ENCODE measurements at places on chromosomes 4 and X.
A peak's percentile ranks its signal among the peaks of the same experiment; 100 is the strongest.

GRCh38 chr4:170008371-170008770 lies 17.8 kb downstream of the MFAP3L start:
- DNase-seq, result no peak

- DNase-seq, result peak; percentile 76
Observed at GRCh38 chr4:38132107-38132673, 172.0 kb downstream of the PTTG2 start.

GRCh38 chr4:142817442-142817841 lies 28.7 kb downstream of the INPP4B start:
- DNase-seq, result no peak

DNA sequence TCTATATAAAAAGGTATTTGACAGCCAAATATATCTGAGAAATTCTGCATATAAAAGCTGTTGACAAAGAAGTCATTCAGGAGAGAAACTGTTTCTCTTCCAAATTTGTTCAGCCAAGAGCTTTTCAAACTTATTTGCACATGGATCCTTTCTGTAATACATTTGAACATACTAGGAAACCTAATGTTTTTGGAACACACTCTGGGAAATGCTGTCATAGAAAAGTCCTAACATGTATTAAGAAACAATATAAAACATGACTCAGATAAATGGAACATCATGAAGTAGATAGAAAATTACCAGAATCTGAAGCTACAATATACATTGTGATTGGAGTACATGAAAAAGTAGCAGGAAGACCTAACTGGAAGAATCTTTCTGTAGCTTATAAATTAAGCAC lies 781.5 kb upstream of the EPHA5 start:
- no peak for DNase-seq

DNA sequence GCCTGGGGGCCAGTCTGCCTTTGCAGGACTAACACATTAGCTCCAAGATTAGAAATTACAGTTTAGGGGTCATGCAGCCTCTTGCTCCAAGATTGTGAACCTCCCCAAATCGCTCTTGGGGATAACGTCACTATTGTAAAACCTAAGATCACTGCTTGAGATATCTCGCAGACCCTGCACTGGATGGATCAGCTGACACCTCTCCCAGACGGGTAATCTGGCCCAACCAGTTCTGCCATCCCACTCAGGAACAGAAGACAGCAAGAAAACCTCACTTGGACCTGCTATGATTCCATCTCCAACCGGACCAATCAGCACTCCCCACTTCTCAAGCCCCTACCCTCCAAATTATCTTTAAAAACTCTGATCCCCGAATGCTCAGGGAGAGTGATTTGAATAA lies 431.2 kb downstream of the GPM6A start:
- no peak for DNase-seq

DNA sequence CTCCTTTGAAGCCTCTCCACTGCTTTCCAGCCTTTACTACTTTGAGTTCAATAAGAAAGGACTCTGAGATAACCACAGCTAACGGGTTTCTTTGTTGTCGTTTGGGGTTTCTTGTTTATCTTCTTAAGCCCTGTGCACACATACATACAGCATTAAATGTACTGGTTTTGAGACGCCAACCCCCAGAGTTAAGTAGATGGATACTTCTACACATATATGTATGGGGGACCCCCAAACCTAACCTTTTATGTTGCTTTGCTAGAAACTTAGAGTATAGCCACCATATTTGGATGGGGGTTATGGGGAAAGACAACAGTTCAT lies 697 bp downstream of the CEP135 start:
- no peak for DNase-seq

GRCh38 chrX:134803551-134804183 lies 145.4 kb upstream of the PLAC1 start:
- DNase-seq, result peak; percentile 56

GRCh38 chr4:1882850-1883271 lies 11.7 kb downstream of the NSD2 start:
- DNase-seq, result no peak

- no peak for DNase-seq
Observed at GRCh38 chr4:128025319-128025718, 35.8 kb upstream of the LARP1B start.

GRCh38 chr4:158793021-158793420 lies 24.2 kb downstream of the FNIP2 start:
- no peak for DNase-seq

GRCh38 chrX:46758163-46758955 lies 559 bp downstream of the SLC9A7 start:
- peak; percentile 20 for DNase-seq

DNA sequence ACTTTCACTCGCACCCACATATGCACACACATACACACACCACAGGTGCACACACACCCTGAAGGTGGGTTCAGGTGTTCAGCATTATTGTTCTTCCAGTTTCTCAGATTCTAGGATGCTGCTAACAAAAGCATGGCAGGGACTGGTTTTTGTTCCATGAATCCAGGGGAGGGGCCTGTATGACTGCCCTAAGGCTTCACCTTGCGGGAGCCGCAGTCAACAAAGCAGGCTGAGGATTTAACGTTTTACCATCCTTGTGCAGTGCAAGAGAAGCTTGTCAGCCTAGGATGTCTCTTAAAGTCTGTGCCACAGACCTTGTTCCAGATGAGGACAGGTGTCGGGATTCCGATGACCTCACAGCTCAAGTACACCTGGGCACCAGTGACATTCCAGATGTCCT lies 61.8 kb downstream of the POLR2B start:
- no peak for DNase-seq

GRCh38 chr4:156811286-156811685 lies 160.3 kb downstream of the PDGFC start:
- no peak for DNase-seq

GRCh38 chr4:157048248-157048647 lies 27.7 kb upstream of the GLRB start:
- DNase-seq, result no peak

GRCh38 chr4:116531870-116532269 lies 553.5 kb downstream of the TRAM1L1 start:
- DNase-seq, result no peak

Data from GM13977 (cell line).